ACHN (cell line): ENCODE measurements at places on chromosomes 5 and 9.
A peak's percentile ranks its signal among the peaks of the same experiment; 100 is the strongest.

DNA sequence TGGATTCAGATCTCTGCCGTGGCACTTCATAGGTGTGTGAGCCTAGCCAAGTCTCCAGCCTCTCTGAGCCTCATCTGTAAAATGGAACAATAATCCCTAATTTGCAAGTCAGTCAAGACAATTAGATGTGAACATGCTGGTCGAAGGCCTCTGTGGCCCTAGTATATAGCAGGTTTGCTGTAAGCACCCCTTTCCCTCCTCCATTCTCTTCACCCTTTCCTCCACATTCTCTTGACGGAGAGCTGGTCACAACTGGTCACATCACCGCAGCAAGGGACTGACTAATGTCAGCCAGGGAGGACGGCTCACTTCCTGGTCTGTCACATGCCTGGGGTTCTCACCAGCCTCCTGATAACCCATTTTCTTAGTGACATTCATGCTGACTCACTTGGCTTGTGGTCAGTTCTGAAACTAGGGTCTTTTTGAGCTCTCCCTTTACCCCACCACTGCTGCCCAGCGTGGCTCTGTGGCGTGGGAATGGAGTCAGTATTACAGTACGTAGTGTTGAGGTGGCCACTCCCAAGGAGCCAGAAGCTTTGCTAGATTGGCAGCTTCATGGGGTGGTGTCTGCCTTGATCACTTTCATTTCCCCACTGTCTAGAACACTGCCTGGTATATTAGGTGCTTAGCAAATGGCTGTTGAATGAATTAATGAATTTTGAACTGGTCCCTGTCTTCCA lies 47.8 kb downstream of the ERGIC1 start:
- DNase-seq, result no peak

- DNase-seq, result peak; percentile 77
Observed at GRCh38 chr5:114361724-114362196, at the start of gene KCNN2. TSS of gene KCNN2 (plus strand) at chr5:114362070. CDS start at chr5:114362140, 70 bp downstream.

GRCh38 chr5:148540647-148541046 lies 113.7 kb downstream of the HTR4 start:
- no peak for DNase-seq

- no peak for DNase-seq
Observed at GRCh38 chr5:125148706-125149105, 402.3 kb upstream of the ZNF608 start.

GRCh38 chr5:122545986-122546385 lies 228.9 kb upstream of the SNX2 start:
- no peak for DNase-seq

GRCh38 chr5:34699155-34700077 lies 43.3 kb downstream of the RAI14 start:
- DNase-seq, result no peak

GRCh38 chr5:107917983-107918382 lies 247.2 kb upstream of the EFNA5 start:
- no peak for DNase-seq

DNA sequence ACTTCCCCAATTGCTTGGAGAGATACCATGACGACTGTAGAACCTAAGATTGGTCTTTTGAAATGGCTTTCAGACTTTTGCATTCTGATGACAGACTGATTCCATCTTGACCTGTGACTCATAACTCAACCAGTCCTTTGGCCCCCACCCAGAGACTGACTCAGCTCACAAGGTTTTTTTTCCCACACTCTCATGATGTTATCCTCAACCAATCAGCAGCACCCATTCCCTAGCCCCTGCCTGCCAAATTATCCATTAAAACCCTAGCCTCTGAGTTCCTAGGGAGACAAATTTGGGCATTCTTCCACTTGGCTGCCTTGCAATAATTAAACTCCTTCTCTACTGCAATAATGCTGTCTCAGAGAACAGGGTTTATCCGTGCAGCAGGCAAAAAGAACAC lies 1263.3 kb upstream of the CDH9 start:
- DNase-seq, result peak; percentile 83

DNA sequence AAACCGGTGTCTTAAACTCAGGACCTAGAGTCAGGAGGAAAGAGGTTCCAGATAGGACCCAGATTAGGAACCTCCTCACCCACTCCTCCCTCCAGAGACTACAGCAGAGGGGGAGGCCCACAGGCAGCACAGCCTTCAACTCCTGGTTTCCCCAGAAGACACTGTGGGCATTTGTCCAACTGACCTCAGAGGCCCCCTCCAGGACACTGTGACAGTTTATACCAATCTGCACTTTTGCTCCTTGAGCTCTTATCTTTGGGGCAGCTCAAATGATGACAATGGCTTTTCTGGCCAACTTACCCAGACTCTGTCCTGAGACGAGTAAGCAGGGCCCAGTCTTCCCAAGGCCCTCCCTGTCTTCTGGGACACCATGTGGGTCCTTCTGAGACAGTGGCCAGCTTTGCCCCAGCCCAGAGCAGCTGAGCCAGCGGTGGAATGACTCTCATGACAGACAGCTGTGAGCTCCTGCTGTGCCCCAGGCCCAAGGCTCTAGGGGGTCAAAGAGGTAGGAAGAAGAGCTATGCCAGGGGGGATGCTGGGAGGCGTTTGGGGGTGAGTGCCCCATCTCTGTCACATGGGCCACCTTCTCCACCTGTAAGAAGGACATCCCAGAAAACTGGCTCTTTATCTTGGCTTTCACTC lies 14.3 kb downstream of the OR2V2 start:
- DNase-seq, result no peak

GRCh38 chr5:38078161-38078560 lies 180.2 kb upstream of the EGFLAM start:
- peak; percentile 14 for DNase-seq

GRCh38 chr9:133470427-133470924 lies 8.4 kb downstream of the SLC2A6 start:
- no peak for DNase-seq

GRCh38 chr5:78879516-78879915 lies 105.6 kb downstream of the ARSB start:
- DNase-seq, result no peak

- no peak for DNase-seq
Observed at GRCh38 chr9:129338724-129339430, 160.8 kb upstream of the IER5L start.

DNA sequence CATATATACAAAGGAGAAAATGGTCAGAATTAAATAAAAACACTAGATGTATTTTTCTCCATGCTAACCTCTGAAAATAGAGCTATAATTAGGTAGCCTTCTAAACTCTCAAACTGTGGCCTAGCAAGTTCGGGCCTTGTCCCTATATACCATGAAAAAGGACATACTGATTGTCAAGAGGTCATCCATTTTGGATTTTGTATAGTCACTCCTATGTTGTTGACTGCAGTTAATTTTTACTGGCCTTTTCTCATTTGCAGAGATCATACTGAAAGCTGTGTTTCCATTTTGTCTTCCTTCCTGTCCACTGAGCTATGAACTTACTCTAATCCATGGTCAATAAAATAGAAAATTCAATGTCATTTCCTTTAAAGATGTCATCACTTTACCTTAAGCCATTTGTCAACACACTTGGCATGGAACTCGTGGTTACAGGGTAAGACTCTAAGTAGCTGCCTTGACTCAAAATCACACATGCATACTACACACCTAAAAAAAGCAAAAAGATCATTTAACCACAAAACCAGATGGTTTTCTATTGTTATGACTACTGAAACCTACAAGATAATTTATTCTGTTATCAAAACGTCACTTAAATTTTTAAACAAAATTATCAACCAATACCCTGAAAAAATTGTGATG lies 58.0 kb downstream of the RNF38 start:
- no peak for DNase-seq

DNA sequence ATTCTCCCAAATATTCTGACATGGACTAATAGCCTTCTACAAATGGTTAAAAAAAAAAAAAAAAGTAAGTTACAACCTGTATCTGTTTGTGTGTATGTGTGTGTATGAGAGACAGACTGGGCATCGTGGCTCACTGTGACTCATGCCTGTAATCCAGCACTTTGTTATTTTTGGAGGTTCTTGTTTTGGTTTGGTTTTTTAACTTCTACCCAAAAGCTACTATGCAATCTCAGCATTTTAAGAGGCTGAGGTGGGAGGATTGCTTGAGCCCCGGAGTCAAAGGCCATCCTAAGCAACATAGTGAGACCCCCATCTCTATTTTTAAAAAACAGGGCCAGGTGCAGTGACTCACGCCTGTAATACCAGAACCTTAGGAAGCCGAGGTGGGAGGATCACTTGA lies 17.6 kb upstream of the HAVCR1 start:
- no peak for DNase-seq

- no peak for DNase-seq
Observed at GRCh38 chr5:150419630-150420270, 7.0 kb upstream of the CD74 start.

- DNase-seq, result no peak
Observed at GRCh38 chr5:55900068-55900467, 48.9 kb downstream of the IL31RA start.

GRCh38 chr5:164060786-164061355 lies 555.5 kb downstream of the MAT2B start:
- no peak for DNase-seq

- DNase-seq, result no peak
Observed at GRCh38 chr5:60209146-60209840, 315.8 kb upstream of the PDE4D start.
